GM03348 (cell line): ENCODE measurements at places on chromosomes 12 and 14.
A peak's percentile ranks its signal among the peaks of the same experiment; 100 is the strongest.

- no peak for DNase-seq
These were observed 1359.6 kb downstream of the FSCB start for GRCh38 chr14:43147485-43147884.

DNA sequence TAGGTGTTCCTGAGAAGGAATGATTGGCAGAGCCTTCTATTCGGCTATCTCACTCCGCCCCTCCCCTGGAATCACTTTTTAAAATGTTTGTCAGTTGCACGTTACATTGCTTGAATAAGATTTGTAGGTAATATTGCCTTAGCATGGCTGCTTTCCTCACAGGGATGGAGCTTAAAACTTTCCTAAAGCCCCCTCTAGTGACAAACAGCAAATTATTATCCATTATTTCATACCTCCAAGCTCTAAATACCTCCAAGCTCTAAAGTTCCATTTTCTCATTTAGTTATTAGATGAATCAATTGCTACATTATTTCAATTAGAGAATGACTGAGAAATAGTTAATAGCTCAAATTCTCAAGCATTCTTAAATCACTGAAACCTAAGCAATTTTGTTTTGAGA lies 5.1 kb upstream of the SPATA7 start:
- peak; percentile 15 for DNase-seq

GRCh38 chr14:67704484-67705089 lies 2.9 kb downstream of the RDH12 start:
- DNase-seq, result peak; percentile 67

GRCh38 chr12:3313675-3314663 lies 177.0 kb upstream of the PRMT8 start:
- peak; percentile 58 for DNase-seq

DNA sequence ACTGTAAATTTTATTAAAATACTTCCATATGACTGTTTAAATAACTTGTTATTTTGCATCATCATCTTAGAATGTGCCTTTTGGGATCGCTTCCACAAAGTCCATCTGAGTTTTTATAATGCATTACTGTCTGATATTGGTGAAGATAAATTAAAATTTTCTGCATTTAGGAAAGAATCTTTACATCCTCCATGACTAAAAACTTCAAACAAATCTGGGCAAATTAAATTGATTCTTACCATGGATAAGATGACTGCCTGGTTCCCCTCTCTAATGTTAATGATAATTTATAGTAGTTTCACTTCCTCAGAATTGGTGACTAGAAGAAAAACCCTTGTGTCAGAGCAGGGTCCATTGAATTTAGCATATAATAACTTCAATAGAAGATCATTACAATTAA lies 94.7 kb upstream of the SLC38A4 start:
- DNase-seq, result no peak

DNA sequence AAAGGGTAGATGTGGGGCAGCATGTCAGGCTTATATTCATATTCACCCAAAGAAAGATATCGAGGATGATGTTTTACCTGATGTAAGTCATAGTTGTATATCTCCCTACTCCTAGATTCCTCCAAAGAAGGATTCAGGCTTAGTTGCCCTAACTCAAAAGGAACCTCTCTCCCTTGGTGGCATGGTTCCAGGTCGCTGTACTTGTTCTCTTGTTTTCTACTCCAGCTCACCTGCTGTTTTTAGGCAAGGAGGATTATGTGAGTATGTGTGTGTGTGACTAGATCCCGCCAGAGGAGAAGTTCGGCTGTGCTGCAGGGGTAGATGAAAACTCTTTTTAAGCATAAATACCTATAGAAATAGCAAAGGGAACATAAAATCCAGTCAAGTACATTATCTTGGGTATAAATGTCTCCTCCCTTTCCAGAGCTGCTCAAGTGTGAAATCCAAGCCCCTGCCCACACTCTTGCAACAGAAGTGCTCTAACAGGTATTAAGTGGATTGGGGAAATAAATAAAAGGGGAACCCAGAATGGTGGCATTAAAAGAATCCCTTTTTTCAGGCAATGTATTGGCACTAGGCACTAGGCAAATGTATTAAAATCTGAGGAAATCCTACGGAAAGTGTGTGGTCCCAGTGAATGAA lies 375.7 kb downstream of the ZFP36L1 start:
- DNase-seq, result no peak
